Stimulated activated CD4-positive, alpha-beta T cell treated with anti-CD3 and anti-CD28 coated beads, TNF-alpha, amount 100 ng/mL, for 1 hour (primary cell): ENCODE measurements at places on chromosomes 3 and 15.

DNA sequence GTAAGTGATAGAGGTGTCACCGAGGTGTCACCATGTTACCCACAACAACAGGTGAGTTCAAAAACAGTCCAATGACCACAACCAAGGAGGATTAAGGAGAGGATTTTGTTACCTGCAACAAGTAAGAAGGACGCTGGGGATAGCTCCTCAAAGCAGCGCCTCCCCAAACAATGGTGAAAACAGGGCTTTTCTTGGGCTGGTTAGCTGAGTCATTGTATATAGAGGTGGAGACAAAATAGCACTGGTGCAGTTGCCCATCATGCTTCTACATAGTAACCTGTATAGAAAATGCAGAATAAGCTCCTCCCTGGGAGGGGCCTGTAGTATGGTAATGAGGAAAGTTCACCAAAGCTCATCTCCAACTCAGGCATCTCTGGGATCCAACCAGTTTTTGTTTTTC is 116.9 kb upstream of the EIF1B start:
- DNase-seq, result no peak

DNA sequence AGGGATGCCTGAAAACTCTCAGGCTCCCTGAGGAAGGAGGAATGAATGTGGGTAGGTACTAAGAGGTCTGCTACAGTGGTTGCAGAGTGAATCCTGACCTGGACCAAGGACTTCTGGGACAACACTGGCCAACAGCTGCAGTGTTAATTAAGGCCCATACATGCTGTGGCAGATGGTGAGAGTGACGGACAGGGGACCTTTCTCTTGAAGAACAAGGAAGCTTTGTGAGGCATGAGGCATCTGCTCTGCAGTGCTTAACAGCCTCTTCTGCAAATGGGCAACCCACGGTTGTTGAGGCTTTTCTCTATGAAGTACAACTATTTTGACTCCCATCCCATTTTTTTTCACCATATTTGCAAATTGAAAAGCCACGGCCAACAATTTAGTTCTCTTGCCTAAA is 26.6 kb upstream of the ACAN start:
- DNase-seq, result no peak

- DNase-seq, result no peak
Measured at GRCh38 chr3:176595307-176595706, 602.0 kb downstream of the TBL1XR1 start.

GRCh38 chr3:170753421-170754310 is 116.3 kb downstream of the RPL22L1 start:
- no peak for DNase-seq

DNA sequence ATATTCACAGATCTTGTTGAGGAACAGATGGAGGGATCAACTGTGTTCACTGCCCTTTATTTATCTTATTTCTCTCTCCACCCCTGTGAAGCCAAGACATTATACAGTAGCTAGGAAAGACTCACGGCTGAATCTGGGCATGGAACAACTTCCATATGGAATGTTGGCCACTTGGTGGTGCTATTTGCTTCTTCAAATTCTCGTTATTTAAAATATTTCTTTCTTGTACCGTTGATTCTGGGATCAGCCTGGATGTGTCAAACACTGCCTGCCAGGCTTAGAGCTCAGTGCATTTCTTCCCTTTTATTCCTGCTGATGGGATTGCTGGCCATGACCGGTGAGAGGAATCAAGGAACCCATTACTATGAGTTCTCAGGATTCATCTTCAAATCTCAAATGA is 17.5 kb upstream of the GASK1A start:
- DNase-seq, result no peak

DNA sequence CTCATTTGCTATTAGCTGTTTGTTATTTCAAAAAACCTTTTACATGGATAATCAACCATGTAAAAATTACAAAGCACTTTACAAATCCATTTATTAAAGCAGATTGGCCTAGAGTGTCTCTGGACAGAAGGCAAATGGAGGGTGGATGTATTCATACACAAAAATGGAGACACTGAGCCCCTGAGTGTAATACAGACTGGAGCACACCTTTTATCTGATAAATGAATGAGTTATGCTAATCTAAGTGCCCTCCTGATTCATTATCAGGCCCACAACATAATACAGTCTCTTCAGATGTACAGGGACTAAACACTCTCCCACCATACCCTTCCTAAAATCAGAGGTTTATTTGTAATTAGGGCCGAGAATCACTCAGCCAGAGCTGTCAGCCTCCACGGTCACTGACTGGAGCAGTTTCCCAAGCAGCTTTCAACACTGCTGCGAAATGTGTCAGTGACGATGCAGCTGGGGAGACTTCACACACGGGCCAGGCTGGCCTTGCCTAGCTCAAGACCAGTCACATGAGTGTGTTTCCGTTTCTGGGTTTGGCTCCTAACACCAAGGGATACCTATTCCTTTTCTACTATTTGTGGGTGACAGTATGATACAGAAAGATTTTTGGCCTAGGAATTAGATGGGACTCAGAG is 271.8 kb downstream of the ZIC1 start:
- no peak for DNase-seq

GRCh38 chr3:116716490-116716889 is 6.9 kb downstream of the TUSC7 start:
- no peak for DNase-seq

DNA sequence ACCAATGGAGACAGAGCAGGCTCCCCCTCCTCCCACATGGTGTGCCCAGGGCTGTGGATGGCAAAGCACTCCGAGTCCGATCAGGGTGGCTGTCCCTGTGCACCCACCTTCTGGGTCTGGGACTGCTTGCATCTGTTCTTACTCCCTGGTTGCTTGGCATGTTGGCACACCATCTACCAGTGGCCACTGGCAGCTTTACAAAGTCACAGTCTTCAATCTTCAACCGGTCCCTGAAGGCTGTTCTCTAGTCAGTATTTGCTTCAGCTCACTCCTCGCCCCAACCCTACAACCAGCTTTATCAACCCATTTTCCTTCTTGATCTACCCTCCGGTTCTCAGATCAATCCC is 14.8 kb downstream of the HOMER2 start:
- no peak for DNase-seq

DNA sequence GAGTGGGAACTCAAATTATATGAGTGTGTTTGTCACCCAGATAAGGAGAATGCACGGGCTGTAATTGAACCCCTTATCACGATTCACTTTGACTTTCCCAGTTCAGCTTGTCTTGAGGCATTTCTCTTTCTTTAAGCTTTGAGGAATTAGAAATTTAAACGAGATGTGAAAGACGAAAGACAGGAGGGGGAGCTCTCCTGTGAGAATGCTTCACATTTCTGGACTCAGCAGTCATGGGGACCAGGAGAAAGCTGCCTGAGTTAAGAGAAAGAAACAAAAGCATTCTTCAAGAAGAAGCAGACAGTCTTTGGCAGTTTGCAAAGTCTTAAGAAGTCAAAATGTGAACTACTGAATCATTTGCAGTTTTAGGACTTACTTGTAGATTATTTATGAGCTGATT is 205.6 kb downstream of the NECTIN3 start:
- DNase-seq, result no peak

GRCh38 chr3:89867286-89867685 is 759.9 kb downstream of the EPHA3 start:
- no peak for DNase-seq

DNA sequence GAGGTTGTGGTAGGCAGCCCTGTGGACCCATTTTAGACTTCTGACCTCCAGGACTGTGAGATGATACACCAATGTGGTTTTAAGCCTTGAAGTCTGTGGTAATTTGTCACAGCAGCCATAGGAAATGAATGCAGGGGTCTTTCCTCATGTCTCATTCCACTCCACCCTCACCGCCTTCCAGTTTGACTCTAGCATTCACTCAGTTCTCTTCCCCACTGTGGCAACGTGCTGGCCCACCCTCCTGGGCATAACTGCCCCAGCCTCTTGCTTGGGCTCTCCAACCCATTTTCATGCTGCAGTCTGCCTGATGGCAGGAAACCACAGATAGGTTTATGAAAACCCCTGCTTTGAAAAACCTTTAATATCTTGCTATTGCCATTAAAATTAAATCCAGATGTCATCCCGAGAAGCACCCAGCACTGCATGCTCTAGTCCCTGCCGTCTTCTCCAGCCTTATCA is 7.3 kb upstream of the TRNT1 start:
- no peak for DNase-seq

- DNase-seq, result no peak
Measured at GRCh38 chr15:57235873-57236272, 140.4 kb upstream of the CGNL1 start.

- no peak for DNase-seq
Measured at GRCh38 chr3:129144786-129145185, 16.1 kb downstream of the ISY1 start.

DNA sequence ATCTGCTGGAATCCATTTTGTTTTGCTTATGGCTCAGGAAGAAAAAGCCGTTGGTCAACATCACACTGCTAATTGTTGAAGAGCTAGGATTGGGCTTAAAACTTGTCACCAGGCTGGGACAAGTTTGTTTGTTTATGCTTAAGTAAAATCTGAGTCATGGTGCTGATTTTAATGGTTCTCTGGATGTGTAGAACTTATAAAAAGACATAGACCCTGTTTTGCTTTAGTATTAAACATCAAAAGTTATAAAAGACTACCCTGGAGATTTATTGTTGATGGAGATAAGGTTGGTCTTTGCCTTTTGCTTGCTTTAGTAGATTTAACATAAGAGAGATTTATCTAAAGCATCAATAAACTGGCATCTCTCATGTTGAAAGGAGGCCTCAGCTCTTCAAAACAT is 348.2 kb upstream of the GOLIM4 start:
- no peak for DNase-seq
